ENCODE measurements at places on chromosomes 12 and 14.
A peak's percentile ranks its signal among the peaks of the same experiment; 100 is the strongest.

GRCh38 chr14:74563233-74563585 is 48.8 kb downstream of the LTBP2 start:
- peak; percentile 41 for DNase-seq

DNA sequence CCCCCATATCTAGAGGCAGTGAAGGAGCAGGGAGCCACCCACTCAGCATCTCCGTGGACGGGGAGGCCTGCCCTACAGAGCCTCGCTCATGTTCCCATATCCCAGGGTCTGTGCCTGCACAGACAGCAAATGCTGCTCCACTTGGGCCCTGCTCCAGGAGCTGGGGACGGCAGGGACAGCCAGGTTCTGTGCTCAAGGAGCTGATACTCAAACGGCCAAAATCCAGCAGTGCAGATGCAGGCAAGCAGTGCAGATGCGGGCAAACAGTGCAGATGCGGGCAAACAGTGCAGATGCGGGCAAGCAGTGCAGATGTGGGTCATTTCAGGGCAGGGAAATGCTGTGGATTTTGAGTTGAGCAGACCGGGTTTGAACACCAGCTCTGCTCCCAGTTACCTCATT is 6.2 kb upstream of the SERPINA12 start:
- DNase-seq = no peak

DNA sequence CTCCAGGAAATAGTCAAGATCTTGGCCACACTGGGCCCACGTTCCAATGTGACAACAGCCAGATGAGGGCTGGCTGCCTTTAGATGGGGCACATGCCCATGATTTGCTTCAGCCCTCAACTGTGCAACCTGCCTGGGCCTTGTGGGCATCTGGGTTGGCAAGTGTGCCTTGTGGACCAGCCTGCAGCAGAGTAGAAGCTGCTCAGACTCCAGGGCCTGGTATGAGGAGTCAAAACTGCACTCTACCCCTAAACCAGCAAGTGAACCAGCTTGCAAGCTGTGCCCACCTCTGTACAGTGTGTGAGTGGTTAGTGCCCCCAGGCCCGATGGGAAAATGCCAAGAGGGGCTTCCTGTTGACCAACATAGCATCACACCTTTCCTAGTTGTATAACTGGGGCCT is 17.9 kb downstream of the PHETA1 start:
- no peak for DNase-seq

- DNase-seq = no peak
Measured at GRCh38 chr12:62006076-62006732, 254.0 kb upstream of the USP15 start.

GRCh38 chr14:56112781-56113180 is 5.4 kb upstream of the PELI2 start:
- DNase-seq = no peak

GRCh38 chr14:52313903-52314594 is at the start of gene PTGER2:
Gene PTGER2 (plus strand): TSS chr14:52314312. CDS start chr14:52314549, 237 bp downstream.
- peak; percentile 42 for DNase-seq

GRCh38 chr14:94761348-94761996 is 8.4 kb downstream of the GSC start:
- DNase-seq = no peak

DNA sequence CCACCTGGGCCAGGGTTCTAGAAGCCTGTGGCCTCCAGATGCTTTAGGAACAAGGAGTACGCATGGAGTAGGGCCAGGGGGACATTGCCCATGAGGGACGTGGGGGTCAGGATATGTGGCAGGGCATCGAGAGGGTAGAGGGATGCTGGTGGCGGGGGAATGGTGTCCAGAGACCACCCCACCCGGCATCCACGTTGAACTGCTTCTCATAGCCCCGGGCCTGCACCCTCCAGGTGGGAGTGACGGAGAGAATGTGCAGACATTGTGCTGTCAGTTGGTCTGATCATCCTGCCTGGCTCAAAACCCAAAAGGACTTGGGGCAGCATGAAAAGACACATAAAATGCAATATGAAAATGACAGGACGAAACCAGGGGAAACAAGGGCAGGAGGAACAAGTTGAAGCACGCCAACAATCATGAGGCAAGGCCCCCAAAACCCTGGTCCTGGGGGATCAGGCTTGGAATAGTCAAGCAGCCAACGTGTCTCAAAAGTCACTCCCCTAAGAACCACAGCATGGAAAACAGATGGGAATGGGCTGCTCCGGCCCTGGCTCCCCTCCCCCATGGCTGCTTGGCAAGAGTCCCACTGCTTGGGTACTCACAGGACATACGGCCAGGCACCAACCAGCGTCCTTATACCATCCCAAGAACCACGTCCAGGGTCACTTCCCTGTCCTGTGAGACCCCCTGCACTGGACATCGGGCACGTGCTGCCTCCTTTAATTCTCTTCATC is 117.9 kb downstream of the DICER1 start:
- no peak for DNase-seq

DNA sequence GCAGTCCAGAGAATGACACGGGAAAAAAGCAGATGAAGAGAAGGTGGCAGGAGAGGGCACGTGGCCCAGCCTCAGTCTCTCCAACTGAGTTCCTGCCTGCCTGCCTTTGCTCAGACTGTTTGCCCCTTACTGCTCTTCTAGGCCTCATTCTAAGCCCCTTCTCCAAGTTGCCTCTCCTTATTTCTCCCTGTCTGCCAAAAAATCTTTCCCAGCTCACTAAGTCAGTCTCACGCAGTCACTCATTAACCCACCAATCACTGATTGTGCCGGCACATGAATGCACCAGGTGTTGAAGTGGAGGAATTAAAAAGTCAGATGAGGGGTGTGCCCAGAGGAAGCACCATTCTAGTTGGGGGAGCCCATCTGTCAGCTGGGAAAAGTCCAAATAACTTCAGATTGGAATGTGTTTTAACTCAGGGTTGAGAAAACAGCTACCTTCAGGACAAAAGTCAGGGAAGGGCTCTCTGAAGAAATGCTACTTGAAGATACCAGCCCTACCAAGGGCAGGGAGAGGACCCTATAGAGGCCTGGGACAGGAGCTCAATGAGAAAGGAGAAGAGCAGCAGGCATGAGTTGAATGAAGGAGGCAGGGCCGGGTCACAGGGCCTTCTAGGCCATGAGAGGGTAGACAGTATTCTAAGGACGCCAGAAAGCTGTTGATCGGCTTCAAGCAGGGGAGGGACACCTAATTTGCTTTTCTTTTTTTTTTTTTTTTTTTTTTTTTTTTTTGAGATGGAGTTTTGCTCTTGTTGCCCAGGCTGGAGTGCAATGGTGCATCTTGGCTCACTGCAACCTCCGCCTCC is 40.9 kb downstream of the DAD1 start:
- DNase-seq = no peak

DNA sequence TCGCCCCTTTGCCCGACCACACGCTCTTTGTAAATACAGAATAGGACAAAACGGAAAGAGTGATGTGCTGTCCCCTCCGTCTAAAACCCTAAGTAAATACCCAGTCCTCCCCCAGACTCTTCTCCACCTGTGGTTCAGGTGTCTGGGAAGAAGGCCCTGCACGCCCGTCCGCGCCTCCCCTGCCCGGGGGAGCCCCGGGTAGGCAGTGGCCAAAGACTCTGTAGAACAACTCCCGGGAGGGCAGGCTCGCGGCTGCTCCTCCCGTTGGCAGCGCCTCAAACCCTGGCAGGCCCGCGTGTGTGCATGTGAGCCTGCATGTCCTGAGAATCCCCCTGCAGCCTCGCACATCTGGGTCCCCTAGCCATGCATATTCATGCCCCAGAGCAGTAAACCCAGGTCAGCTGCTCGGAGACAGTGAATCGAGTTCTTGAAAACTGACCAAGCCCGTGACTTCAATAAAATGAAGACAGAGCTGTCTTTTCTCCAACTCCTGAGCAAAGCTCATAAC is 165.8 kb downstream of the MON2 start:
- DNase-seq = no peak

GRCh38 chr12:54020591-54021405 is 7.4 kb upstream of the HOXC6 start:
- no peak for DNase-seq

- DNase-seq = no peak
Measured at GRCh38 chr12:32884962-32885361, 11.6 kb downstream of the PKP2 start.

DNA sequence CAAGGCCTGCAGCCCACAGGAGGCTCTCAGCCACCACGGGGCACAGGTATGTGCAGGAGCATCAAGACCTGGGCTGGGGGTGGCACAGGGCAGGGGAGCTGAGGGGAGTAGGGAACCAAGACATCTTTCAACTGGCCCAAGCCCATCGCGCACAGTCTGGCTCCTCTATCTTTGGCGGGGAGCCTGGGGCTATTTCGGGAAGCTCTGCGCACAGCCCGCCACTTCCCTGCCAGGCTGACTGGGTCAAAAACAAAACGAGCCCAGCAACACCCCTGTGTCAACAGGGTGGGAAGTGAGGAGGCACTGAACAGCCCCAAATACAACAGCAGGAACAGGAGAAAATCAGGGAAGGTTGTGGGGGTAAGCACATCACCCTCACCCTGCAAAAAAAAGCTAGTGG is 83.9 kb downstream of the ARL6IP4 start:
- no peak for DNase-seq

GRCh38 chr14:80607430-80608190 is 333.9 kb downstream of the CEP128 start:
- DNase-seq = no peak

- DNase-seq = no peak
Measured at GRCh38 chr12:78559886-78560285, 304.7 kb upstream of the SYT1 start.

- no peak for DNase-seq
Measured at GRCh38 chr14:101233021-101233366, 328.3 kb upstream of the DIO3 start.

DNA sequence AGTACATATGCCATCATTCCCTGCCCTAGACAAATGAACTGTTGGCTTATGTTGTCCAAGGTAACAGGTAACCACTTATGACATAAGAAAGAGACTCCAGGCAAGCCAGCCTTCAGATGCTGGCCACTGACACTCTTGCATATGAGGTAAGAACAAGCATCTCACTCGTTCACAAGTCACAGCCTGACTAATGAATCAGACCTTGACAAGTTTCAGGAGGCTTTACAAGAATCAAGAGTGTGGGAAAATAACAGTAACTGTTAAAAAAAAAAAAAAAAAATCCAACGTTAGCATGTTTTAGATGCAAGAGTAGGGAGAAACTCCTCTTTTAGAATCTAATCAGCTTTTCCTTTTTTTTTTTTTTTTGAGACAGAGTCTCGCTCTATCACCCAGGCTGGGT is 40.7 kb downstream of the ZFYVE1 start:
- no peak for DNase-seq

DNA sequence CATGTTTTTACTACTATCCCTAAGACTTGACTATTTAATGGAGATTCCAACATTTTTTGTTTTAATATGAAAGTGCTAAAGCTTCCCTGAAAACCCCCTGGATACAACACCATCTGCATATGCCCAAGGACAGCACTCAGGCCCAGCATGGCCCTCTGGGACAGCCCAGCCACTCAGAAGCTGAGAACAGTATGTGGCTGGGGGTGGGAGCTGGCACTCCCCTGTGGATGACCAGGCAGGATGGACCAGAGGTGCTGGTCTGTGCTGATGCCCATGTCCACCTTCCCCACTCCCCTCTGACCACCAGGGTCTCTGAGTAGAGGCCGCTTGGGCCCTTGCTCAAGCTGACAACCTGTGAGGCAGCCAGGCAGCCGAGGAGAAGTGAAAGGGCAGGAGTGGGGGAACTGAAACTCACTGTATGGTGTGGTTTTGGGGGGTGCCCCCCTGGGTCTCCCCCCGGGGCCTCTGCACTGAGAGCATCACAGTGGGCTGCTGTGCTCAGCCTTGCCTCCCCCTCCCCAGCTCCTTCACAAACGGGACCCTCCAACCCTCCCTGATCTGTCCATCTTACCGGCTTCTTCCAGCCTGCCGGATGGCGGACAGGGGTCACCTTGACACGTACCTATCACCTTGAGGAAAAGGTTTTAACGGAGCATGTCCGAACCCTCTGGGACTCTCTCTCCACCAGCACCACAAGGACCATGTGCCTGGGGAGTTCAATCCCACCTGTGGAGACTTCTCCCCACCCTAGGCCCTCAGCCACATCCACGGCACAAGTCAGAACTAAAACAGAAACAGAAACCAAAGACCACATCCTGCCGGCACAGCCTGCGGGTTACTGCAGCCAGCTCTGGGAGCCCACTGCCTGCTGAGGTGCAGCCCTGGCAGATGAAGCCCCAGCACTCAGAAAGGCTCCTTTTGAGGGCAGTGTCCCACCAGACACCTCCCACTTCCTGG is at the start of gene TMEM229B:
Gene TMEM229B, minus strand, starts transcription at position 785 of the 957 bp plus-strand sequence. CDS start 14,798 bp downstream, outside the sequence.
- DNase-seq = no peak

- no peak for DNase-seq
Measured at GRCh38 chr14:68898248-68899032, 80.7 kb downstream of the ACTN1 start.

DNA sequence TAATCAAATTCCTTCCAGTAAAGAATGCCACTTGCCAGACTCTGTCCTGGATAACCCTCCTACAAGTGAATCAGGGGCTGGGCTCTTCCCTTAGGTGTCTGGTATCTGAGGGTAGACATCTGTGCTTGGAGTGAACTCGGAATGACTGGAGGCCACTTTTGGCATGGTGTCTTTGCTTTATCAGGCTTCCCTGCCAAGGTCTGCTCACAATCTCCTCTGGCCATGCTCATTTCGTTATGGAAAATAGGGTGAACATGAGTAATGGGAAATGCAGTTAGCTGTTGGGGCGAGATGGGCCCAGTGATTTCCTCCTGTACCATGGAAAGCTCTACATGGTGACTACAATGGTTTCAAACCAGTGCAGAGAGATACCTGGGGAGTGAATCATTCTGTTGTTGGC is 212.9 kb downstream of the NRXN3 start:
- no peak for DNase-seq

- DNase-seq = no peak
Measured at GRCh38 chr14:35331605-35332516, 39.7 kb downstream of the PSMA6 start.

DNA sequence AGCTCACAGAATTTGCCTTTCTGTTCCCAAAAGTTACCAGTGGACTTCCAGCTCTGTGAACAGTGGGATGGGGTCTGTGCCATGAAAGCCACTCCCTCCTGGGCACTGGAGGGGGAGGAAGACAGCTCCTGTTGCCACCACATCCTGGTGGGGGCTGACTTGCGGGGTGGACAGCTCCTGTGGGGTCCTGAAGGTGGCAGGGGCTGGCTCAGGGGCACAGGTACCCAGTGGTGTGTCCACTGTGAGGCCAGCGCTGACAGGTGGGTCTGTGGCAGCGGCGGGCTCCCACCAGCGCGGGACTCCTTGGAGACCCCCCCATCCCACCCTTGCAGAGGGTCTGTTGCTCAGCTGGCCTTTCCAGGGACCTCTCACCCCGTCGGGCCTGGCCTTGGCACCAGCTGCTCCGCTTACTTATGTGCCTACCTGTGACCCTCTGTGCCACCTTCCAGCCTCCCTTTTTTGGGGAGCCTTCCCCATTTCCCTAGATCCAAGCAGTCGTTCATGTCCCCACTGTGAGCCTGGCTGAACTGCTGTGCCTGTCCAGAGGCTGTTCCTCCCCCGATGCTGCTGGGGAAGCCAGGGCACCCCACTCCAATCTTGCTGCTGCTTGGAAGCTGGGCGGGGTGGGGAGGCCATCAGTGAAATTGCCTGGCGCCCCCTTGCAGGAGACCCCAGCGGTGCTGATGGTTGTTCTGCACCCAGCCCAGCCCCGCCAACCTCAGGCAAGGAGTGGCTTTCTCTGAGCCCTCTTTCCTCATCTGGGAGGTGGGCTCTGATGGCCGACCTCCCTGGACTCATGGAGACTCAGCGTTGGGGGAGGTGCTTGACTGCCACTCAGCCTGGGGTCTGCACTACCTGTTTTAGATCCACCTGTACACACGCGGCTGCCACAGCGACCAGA is 2.2 kb downstream of the TEDC1 start:
- no peak for DNase-seq

GRCh38 chr12:128627659-128628058 is 196.1 kb downstream of the SLC15A4 start:
- no peak for DNase-seq

- DNase-seq = no peak
Measured at GRCh38 chr12:1796515-1797010, 23.8 kb upstream of the LRTM2 start.

GRCh38 chr12:23093488-23093887 is 468.5 kb downstream of the ETNK1 start:
- no peak for DNase-seq

Measured in AG04449 (cell line).